ENCODE measurements at places on chromosomes 2 and 18.
A peak's percentile ranks its signal among the peaks of the same experiment; 100 is the strongest.

DNA sequence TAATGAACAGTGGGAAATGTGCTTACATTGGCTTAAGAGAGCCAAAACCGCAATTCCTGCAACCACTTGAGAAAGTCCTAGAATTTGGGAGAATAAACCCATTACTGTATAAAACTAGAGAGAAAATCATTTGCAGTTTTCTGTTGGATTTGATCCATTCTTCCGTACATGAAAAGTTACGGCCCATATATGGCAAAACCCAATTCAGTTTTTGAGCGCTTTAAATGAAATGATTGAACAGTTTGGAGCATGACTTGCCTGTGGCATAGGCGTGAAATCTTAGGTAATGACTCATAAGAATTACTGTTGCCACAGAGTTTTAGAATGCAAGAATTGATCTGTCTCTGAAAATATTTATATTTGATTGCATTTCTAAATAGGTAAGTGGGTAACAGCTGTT, 52.0 kb downstream of the PHLPP1 start:
- H3K27me3 ChIP-seq = no peaks in the 10 kb centered on the region
- peaks cover 11% of the 10 kb centered on the region for H3K4me1 ChIP-seq
- DNase-seq = no peak
- H3K4me3 ChIP-seq = no peak overlapping the region

- DNase-seq = peak; percentile 52
- no peak overlapping the region for H3K27ac ChIP-seq
- peaks cover 8% of the 10 kb centered on the region for H3K4me1 ChIP-seq
- no peak overlapping the region for H3K4me3 ChIP-seq
- no peaks in the 10 kb centered on the region for H3K36me3 ChIP-seq
Observed at GRCh38 chr2:204051476-204051875, 114.9 kb downstream of the ICOS start.

DNA sequence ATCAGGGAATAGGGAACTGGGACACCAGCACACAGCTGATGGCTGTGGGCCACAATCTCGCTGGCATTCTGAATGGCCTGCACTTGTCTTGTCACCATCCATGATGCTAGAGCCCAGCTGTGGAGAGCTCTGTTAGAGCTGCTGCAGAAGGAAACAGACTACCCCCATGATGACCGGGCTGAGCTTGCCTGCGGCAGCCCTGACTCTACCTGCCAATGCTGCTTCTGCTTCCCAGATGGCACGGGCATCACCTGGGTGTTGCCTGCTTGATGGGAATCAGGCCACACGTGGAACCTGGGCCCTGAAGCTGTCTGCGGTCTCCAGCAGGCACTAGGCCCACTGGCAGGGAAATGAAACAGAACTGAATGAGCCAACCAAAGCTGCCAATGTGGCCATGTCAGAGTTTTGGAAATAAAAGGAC, 11.2 kb upstream of the DAW1 start:
- no peaks in the 10 kb centered on the region for H3K4me1 ChIP-seq
- H3K36me3 ChIP-seq = no peaks in the 10 kb centered on the region
- no peaks in the 10 kb centered on the region for H3K27me3 ChIP-seq
- H3K27ac ChIP-seq = no peak overlapping the region
- DNase-seq = no peak

DNA sequence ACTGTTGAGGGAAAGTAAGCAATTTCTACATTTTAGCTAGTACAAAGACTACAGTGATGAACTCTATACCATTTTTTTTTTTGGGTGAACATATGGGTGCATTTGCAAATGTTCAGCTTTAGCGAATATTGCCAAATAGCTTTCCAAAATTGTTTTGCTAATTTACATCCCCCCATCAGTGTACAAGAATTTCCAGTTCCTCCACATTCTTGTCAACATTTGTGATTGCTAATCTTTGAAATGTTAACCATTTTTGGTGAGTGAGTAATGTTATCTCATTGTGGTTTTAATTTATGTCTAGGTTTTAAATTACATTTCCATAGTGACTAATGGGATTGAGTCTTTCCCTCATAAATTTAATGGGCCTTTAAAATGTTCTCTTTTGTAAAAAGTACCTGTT, 16.4 kb upstream of the CNRIP1 start:
- no peak overlapping the region for H3K27ac ChIP-seq
- H3K4me1 ChIP-seq = no peaks in the 10 kb centered on the region
- DNase-seq = no peak
- no peaks in the 10 kb centered on the region for H3K36me3 ChIP-seq
